Vagina (tissue), 2 donors: ENCODE measurements at places on chromosomes 12 and 14.
A peak's percentile ranks its signal among the peaks of the same experiment; 100 is the strongest.

GRCh38 chr12:43551971-43552559 is at the start of gene ADAMTS20:
ADAMTS20 (minus strand) TSS chr12:43552203; CDS start chr12:43551921, 282 bp downstream.
- DNase-seq = no peak

DNA sequence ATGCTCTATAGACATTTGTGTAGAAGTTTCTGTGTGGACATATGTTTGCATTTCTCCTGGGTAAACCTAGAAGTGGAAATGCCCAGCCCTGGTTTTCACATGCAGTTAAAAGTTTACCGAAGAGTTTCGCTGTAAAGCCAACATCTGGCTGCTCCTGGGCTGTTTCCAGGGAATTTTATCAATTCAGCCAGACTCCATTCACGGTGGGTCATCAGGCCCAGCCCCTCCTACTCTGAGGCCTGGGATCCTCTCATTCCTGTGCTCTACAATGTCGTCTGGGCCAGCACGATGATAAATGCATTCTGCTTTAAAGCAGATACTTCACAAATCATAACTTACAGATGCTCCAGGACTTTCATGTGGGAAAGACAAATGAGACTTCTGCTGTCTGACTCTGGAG is 7.1 kb downstream of the NUAK1 start:
- DNase-seq = no peak

DNA sequence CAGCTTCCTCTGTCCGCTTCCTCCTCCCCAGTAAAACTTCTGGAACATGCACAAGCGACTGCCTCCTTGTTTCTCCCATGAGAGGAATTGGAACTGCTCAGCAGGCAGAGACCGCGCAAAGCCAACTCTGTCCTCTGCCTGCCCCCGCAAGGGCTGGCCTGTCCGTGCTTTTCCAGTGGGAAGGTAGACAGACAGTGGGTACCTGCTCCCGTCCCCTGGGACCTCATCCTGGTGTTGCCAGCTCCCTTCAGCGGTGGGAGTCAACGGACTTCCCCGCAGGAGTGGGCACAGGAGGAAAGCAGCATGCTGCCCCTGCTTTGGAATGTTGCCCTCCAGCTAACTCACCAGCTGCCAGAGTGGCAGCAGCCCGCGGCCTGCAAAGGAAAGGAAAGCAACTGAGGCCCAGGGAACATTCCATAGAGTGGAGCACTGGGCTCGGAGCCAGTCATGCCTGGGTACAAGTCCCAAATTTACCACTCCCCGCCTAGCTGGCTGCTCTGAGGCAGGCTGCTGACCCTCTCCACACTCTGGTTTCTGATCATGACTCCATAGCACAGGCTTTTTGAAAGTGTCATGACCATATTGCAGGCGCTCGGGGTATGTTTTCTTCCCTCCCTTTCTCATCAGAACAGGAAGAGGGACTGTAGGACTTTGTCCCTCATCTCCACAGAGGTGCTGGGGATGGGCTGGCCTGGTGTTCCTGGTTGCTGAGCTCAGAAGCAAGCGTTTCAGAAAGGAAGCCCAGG is 89.2 kb upstream of the CLMN start:
- no peak for DNase-seq

DNA sequence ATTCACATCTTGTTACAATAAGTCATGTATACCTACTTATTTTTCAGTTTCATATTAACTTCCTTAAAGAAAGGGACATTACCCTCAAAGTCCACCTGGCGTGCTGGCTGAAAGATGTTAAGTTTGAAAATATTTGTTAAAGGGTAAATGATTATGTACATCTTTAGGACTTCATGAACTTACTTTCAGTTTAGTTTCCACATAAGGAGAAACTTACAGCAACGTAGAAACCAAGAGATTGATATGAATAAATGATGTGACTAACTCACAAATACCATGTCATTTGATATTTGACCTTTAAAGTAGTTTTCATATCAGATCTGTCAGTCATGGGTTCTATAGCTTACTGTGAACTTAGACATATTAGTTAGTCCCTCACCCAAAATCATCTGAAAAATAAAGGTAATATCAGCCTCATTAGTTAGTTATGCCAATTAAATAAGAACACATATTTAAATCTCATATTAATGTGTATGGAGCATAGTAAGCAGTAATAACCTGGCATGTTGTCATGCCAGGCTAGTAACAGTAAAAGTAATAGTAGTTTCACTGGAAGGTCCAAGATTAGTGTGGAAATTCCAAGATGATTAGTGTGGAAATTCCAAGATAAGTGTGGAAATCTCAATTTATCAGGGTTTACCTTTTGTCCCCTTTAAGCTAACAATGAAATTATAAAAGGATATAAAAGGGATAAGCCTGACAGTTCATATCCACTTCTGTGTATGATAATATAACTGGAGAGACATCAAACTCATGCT is 1.9 kb upstream of the CLEC2D start:
- no peak for DNase-seq

GRCh38 chr14:29054119-29054518 is 287.5 kb downstream of the FOXG1 start:
- no peak for DNase-seq

DNA sequence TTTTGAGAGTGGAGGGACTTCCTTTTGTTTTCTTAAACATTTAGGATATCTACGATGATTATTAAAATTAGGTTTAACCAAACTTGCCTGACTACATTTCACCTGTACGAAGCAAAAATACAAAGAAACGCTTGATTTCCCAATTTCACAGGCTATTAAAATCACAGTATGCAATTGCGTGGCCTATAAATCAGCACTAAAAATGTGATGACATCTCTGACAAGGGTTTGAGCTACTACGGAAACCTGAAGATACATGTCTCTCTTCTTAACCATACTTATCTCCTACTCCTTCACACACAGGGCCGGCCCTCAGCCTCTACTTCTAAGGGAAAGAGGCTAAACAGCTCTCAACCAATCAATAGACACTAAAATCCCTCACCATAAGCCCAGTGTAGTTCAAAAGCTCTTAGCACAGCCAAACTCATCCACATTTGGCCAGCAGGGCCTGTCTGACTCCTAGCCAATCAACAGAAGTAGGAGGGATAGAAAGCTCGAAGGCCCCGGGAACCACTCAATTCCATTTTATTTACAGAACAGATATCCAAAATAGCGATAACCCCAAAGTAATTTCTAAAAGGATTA is 137.3 kb downstream of the FOXN3 start:
- DNase-seq = no peak

- DNase-seq = no peak
These were observed 39.3 kb downstream of the XRCC3 start for GRCh38 chr14:103675957-103676356.

DNA sequence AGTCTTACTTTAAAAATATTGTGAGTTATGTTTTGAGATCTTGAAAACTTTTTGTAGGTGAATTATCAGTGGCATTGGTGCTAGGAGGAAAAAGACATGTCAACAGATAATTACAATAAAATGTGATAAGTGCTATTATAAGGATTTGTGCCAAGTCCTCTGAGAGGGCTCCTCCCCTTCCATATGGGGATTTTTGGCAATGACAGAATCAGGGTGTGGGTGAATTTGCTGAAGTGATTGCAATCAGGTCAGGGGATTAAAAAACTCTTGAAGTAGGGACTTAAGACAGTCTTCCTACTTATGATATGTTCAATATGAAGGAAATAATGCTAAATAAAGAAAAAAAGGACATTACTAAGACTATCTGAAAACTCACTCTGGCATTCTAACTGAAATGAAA is 122.5 kb downstream of the SLC15A5 start:
- no peak for DNase-seq

- no peak for DNase-seq
These were observed 2.2 kb downstream of the DHRS1 start for GRCh38 chr14:24297190-24297964.

DNA sequence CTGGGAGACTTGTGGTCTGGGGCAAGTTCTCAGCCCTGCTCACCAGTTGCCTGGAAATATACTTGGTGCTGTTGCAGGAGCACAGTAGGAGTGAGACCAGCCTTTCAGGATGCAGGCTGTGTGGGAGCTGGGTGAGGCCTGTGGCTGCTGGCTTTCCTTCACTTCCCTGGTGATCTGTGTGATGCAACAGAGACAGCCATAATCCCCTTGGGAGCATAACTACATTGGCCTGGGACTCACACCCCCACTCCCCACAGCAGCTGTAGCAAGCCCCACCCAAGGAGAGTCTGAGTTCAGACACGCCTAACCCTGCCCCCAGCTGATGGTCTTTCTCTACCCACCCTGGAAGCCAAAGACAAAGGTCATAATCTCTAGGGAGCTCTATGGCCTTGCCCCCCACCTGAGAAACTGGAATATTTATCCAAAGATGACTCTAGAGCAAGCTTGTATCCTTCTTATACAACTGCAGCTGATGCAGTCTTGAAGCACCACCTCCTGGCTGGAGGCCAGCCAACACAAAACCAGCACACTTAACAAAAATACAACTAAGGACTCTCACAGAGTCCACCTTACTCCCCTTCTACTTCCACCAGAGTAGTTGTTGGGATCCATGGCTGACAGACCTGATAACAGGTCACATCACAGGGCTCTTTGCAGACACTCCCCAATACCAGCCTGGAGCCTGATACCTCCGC is 190.4 kb upstream of the CPNE8 start:
- no peak for DNase-seq

GRCh38 chr14:68633131-68633991 is 159.5 kb downstream of the ZFP36L1 start:
- peak; percentile 72 for DNase-seq

DNA sequence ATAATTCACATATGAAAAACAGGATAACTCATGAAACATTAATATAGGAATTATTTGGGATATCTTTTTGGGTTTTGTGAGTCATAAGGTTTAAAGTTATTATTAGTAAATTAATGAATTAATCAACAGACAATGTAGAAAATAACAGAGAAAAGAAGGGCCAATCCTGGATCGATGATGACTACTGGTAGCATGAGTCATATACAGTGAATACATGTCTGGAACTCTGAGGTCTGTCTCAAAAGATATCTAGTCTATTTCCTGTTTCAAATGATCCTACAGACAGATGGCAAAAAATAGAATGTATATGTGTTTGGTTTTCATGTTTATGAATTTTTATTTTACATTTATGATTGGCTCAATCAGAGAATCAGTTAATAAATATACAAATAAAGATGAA is 86.4 kb upstream of the RTL1 start:
- no peak for DNase-seq

- no peak for DNase-seq
These were observed 14.3 kb downstream of the PPP2R5C start for GRCh38 chr14:101775826-101776225.

DNA sequence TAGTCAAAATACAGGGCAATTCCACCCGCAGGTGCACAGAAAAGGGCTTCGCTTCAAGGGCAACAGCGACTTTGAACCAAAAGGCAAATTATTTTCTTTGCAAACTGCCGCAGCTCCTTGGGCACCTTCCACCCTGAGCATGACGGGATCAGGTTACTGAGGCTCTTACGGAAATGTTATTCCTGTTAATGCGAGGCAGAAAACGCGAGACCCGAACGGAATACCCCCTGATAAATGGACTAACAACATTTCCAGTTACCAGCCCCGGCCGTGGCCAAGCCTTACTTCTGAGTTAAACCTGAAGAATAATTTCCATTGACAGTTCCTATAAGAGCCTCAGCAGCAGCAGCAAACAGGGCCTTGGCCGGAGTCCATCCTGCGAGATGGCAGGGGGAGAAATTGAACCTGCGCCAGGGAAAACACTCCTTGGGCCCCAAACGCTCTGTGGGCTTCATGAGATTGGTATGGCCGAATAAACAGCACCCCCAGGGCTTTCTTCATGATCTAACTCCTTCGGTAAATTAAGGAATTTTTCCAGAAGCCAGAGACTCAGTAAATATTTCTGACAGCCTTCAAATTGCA is 70.0 kb upstream of the DICER1 start:
- no peak for DNase-seq

- no peak for DNase-seq
These were observed 1.2 kb downstream of the NT5DC3 start for GRCh38 chr12:103839609-103840461.

GRCh38 chr12:41772478-41772877 is 372.2 kb downstream of the GXYLT1 start:
- DNase-seq = no peak

DNA sequence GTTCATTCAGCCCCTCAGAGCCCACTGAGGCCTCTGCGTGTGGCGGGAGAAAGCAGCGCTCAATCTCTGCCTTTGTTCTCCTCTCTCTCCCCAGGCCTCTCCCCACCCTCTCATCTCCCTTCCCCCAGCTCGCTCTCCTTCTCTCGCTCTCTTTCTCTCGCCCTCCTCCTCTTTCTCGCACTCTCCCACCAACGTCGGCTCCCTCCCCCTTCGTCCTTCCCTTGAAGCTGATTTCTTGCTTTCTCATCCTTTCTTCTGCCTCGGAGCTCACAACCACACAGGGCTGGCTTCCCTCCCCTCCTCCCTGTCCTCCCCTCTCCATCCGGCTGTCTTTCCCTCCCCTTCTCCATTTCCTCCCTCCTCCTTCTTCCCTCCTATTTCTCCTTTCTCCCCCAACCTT is 96.4 kb downstream of the LRRC74A start:
- DNase-seq = no peak

- DNase-seq = no peak
These were observed 337.1 kb downstream of the TMEM121 start for GRCh38 chr14:105863296-105864108.

DNA sequence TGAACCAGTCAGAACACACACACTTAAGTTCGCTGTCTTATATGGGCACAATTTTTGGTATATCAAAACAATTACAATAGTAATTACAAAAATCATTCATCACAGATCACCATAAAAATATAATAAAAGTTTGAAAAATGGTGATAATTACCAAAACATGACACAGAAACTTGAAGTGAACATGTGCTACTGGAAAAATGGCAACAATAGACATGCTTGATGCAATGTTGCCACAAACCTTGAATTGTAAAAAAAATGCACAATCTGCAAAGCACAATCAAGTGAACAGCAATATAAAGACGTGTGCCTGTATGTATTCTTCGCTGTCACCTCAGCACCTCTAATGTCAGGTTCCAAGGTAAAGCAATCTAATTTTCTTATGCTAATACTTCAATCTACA is 117.6 kb downstream of the PRKD1 start:
- DNase-seq = no peak

- no peak for DNase-seq
These were observed 872.6 kb downstream of the FLRT2 start for GRCh38 chr14:86402545-86402944.

- no peak for DNase-seq
These were observed 471.4 kb downstream of the ETNK1 start for GRCh38 chr12:23096321-23096720.

GRCh38 chr12:57853864-57854556 is 7.5 kb upstream of the CTDSP2 start:
- DNase-seq = no peak

- DNase-seq = no peak
These were observed 71.4 kb downstream of the GALNT9 start for GRCh38 chr12:132257955-132258490.

- no peak for DNase-seq
These were observed 234.6 kb downstream of the AACS start for GRCh38 chr12:125299840-125300239.

DNA sequence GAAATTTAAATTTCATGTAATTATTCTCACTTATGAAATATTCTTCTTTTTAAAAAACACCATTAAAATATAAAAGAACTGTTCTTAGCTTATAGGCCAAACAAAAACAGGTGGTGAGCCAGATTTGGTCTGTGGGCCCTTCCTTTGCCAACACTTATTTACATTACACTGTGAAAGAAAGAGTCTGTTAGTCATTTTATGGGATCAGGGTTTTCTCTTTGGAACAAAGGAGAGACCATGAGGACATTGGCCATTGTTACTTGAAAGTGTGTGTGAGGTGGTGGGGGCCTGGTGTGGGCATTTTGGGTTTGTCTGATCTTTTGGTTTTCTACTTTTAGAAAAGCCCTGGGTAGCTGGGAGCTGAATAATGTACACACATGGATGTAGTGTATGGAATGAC is 62.7 kb downstream of the TTC6 start:
- no peak for DNase-seq

- DNase-seq = no peak
These were observed 137.1 kb downstream of the HMGA2 start for GRCh38 chr12:65961190-65962035.
